SHP77 (cell line): ENCODE measurements at places on chromosomes 1 and 21.

- DNase-seq, result no peak
These were observed 2.3 kb downstream of the ADGRB2 start for GRCh38 chr1:31761883-31762282.

DNA sequence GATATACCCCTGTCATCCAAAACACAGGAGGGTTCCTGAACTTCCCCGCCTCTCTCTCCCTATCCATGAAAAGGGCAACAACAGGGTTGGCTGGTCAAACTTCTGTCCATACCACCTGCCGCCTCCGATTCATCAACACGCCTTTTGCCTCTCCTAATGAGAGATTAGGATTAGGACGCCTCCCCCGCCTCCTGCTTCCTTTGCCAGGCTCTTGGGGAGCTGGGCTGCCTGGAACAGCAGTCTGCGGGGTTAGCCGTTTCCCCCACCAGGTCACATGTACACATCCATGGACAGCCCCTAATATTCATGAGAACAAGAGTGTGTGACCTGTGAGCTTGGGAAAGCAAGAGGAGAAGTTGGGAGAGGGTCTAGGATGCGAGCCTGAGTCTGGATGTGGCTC lies 2.3 kb upstream of the OPTC start:
- no peak for DNase-seq

GRCh38 chr21:31983554-31983953 lies 110.7 kb downstream of the HUNK start:
- DNase-seq, result no peak

DNA sequence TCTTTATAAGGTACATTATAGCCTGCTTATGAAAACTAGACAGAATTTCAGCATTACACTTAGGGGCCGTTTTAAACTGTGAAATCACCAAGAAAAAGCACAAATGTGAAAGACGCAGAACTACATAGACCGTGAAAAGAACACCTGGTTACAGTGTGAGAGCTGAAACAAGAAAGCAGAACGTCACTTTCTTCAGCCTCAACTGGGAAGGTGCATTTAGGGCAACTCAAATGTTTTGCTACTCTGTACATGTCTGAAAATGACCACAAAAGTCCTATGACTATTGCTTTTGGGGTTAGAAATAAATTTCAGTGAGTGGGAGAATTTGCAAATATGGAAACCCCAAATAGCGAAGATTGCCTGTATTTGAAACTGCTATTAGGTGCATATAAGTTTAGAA lies 268.7 kb downstream of the OLFM3 start:
- DNase-seq, result no peak
